ENCODE measurements at places on chromosomes 16 and 17.

- DNase-seq: no peak
Observed at GRCh38 chr16:19785512-19786130, 67.5 kb downstream of the IQCK start.

GRCh38 chr17:30929081-30929633 is 7.4 kb downstream of the ADAP2 start:
- DNase-seq: no peak

DNA sequence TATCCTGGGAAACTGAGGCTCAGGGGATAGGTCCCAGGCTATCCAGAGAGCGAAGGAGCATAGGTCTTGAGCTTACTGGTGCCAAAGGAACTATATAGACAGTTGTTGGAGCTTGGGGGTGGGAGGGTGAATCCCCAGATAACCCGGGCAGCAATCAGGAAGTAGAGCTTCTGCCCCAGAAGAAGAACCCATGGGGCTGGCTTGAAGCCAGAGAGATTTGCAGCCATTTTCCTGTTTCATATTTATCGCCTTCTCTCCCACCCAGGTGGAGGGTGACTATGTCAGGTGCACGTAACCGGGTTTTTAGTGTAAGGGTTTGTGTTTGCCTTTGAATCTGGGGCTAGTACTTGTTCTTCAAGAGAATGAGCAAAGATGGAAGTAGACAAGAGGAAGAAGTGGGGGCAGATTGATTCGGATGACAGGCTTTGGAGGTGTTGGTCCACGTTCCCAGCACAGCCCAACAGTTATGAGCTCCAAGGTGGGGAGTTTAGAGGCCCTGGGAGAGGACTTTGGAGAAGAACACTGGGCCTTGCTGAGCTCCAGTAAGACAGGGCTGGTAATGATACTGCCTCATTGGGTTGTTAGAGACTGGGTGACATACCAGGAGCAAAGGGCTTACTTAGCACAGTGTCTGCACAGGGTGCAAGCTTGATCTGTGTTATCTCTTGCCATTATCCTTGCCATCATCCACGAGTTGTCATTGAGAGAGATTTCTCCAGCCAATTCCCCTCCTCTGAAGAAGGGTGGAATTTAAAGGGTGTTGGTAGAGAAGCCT is 145.6 kb downstream of the CCDC182 start:
- no peak for DNase-seq

GRCh38 chr16:75626806-75627205 is 3.7 kb upstream of the ADAT1 start:
- no peak for DNase-seq

GRCh38 chr17:13135506-13135905 is 117.7 kb upstream of the ELAC2 start:
- no peak for DNase-seq

DNA sequence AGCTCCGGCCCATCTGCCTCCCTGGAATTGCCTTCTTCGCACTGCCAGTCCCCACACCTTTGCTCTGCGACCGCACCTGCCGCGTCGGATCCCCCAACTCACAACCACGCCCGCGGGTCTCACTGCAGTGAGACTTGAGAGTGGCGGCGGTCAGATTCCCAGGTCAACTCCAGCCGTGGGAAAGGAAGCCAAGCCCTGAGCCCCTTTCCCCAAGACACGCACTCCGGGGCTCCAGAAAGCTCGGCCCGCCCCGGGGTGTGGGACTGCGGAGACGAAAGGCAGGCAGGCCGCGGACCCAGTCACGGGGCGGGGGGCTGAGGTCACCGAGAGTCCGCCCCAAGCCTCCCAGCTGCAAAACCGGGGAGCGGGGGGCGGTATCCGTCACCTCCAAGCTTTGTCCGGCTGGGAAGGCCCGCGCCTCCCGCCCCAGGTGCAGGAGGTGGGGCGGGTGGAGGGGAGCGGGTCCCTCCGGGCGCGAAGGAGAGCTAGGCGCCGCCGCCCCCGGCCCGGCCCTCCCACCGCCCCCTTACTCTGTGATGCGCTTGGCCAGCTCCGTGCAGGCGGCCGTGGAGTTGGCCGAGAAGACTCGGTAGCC is 615 bp downstream of the PRPSAP1 start:
- DNase-seq: no peak

- DNase-seq: peak; percentile 46
Observed at GRCh38 chr16:54031107-54031760, 255.4 kb downstream of the IRX3 start.

- peak; percentile 57 for DNase-seq
Observed at GRCh38 chr17:62188713-62189112, 123.6 kb upstream of the MED13 start.

GRCh38 chr16:12063004-12063395 is 86.5 kb downstream of the SNX29 start:
- DNase-seq: no peak

DNA sequence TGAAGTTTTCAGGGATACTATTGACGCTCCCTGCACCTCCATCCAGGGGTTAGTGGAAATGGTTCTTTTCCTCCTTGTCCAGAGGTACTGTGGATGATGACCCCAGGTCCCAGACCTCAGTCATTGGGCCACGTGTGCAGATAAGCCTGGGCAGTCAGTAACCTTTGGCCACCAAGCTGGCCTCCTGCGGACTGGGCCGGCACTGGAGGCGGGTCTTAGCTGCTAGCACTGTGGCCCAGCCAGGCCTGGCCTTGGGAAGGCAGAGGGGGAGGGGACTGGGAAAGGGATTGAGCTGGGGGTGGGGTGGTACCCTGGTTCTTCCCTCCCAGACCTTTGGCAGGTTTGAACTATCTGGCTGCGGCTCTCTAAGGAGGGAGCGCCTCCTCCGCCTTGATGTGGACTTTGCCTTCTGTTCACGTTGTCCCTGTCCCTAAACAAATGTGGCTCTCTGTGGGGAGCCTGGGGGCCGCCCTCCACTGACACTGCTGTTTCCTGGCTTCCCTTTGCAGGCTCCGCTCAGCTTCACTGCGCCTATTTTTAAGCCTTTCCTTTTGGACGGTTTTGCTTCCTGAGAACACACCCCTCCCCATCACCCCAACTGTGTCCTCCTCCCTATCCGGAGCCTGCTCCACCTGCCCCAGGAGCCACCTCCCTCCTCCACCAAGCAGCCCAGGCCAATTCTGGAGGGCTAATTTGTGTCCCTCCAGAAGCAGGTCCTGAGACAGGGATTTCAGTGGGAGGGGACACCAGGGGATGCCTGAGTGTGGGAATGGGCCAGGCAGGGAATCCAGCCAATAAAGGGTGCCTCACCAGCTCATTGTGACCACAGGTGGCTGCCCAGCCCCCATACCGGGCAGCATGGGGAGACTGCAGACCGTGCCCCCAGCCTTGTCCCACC is 251.9 kb downstream of the SEC14L1 start:
- DNase-seq: no peak

GRCh38 chr16:21645261-21645721 is 7.1 kb downstream of the IGSF6 start:
- DNase-seq: no peak

- peak; percentile 86 for DNase-seq
Observed at GRCh38 chr17:48791128-48792032, 25.6 kb downstream of the TTLL6 start.

- DNase-seq: no peak
Observed at GRCh38 chr16:66623755-66624154, 19.3 kb downstream of the CMTM3 start.

DNA sequence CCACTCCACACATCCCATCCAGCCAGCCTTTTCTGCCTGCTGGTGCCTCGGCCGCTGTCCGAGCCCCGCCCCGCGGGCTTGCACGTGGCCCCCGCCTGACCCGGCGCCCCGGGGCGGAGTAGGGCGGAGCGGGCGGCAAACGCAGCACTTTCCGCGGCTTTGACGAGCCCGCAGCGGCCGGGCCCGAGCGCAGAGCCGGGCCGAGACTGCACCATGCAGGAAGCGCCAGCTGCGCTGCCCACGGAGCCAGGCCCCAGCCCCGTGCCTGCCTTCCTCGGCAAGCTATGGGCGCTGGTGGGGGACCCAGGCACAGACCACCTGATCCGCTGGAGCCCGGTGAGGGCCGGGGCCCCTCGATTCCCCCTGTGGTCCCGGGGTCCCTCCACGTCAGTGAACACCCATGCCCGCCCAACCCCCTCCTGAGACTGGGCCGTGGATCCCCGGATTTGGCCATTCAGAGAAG is at the start of gene HSF4:
Gene HSF4, plus strand, starts transcription at position 147 of the 463 bp plus-strand sequence. Its CDS starts 67 bp downstream, at position 214.
- DNase-seq: no peak

DNA sequence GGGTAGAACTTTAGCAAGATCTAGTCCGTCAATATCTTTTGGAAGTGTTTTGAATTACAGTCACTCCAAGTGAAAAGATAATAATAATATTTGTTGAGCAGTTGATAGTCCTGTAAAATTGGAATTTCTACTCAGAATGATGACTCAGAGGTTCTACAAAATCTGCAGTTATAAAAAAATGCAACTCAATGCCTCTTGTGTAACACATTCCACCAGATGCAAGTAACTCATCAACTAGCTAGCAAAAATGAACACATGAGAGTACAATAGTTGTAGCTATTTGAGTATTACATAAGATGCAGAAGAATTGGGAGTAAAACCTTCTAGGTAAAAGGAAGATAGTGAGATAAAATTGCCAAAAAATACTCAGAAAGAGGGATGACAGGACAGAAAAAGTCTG is 177.2 kb downstream of the CDH8 start:
- peak; percentile 5 for DNase-seq

GRCh38 chr16:84143784-84144199 is 1.2 kb downstream of the HSDL1 start:
- no peak for DNase-seq

GRCh38 chr17:57413848-57414651 is 157.7 kb downstream of the MSI2 start:
- DNase-seq: no peak

DNA sequence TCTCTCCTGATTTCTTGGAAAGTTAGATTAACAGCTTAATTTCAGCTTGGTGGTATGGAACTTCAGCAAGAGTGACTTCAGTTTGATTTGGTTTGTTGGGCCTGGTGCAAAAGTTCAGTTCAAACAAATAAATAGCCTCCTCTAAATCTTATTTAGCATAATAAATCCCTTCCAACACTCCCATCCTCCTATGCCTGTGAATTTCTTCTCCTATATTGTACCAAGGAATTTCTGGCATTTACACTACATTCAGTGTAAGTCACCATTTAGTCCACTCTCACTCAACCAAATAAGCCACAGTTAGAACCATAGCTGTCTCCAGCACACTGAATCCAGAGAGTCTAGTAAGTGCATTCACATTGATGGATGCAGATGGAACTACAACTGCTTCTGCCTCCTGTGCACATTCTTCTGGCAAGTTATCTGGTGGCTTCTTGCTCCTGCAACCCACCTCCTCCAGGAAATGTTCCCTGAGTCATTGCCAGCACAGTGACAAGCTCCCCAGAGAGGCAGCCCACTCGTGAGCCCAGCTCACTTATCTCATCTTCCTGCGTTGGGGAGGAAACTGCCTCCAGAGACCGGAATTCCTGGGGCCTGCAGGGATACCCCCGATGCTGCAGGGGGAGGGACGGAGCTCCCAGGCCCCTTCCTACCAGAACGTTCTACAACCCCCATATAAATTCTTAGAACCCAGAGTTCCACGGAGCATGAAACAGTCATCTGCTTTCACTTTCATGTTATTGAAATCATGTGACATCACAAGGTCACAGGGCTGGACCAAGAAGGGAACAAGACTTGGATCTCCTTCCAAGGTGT is 318.3 kb downstream of the PHKB start:
- peak; percentile 3 for DNase-seq

- no peak for DNase-seq
Observed at GRCh38 chr17:56449176-56449575, 144.3 kb upstream of the NOG start.

GRCh38 chr16:69276148-69277115 is 34.7 kb upstream of the VPS4A start:
- DNase-seq: peak; percentile 41

DNA sequence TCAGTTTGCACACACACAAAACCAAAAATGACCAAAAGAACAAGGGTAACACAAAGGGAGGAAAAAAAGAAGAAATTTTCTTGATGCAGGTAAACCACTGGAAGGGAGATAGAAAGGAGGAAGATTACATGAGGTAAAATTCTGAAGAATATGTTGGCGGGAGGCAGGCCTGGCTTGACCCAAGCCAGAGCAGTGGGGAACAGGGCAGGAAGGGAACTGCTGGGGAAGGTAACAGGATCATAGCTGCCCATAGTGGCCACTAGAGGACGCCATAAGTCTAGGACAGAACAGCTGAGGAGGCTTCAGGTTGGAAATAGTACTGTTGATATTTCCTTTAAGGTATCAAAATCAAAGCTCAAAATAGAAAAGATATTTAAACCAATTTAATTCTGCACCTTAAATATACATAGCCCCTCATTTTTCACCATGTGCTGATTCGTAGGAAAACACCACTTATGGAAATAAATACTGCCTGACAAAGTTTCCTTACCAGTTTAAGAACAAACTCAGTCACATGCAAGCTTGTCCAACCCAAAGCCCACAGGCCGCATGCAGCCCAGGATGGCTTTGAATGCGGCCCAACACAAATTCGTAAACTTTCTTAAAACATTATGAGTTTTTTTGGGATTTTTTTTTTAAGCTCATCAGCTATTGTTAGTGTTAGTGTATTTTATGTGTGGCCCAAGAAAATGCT is 15.5 kb downstream of the VPS35 start:
- DNase-seq: peak; percentile 69

- DNase-seq: no peak
Observed at GRCh38 chr17:19410875-19411620, at the start of gene RNF112. Gene RNF112 (plus strand): TSS chr17:19411232. CDS start chr17:19411409, 177 bp downstream.

GRCh38 chr17:11807606-11808005 is 189.7 kb downstream of the ZNF18 start:
- no peak for DNase-seq

- DNase-seq: no peak
Observed at GRCh38 chr16:53597776-53598175, 94.8 kb upstream of the AKTIP start.

GRCh38 chr17:6070430-6070912 is 292 bp downstream of the WSCD1 start:
- DNase-seq: no peak

- DNase-seq: no peak
Observed at GRCh38 chr17:48555258-48556228, 10.6 kb upstream of the HOXB2 start.

DNA sequence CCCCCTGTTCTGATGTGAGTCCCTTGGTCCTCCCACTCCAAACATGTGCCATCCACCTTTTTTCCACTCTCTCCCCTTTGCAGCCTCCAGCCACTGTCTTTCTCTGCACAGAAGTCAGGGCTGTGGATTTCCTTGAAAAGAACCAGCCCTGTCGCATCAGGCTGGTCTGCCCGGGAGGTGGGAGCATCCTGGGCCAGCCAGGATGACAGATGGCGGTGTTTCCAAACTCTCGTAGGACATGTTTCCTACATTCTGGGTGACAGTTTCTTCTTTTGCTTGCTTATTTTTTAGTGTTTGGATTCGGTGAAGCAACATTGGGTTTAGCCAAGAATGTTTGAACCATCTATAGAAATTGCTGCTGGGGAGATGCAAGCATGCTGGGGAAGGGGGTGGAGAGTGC is 100.8 kb downstream of the CCDC182 start:
- DNase-seq: no peak

- peak; percentile 96 for DNase-seq
Observed at GRCh38 chr16:15899538-15900100, 11.2 kb upstream of the CEP20 start.

DNA sequence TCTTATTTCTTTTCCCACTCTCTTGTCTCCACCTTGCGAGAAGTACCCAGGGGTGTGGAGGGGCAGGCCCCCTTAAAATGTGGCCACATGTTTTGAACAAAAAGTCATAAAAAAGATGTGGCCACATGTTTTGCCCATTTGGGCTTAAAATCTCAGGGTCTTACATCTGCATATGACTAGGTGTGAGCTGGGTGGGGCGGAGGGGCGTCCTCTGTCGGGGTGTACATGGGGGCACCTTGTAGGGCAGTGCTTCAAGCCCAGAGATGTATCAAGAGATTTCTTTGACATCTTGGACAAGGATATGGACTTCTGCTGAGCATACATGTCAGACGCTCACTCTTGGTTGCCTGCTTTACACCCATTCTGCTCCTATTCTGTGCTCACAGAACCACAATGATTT is 13.0 kb upstream of the SLC47A1 start:
- DNase-seq: no peak

- DNase-seq: no peak
Observed at GRCh38 chr17:51107778-51108177, 12.9 kb downstream of the SPAG9 start.

Data from MCF 10A (cell line).